Fibroblast of skin of right biceps (primary cell): ENCODE measurements at places on chromosomes 3 and 15.

- DNase-seq, result no peak
Observed at GRCh38 chr3:2967871-2968270, 142.3 kb downstream of the IL5RA start.

DNA sequence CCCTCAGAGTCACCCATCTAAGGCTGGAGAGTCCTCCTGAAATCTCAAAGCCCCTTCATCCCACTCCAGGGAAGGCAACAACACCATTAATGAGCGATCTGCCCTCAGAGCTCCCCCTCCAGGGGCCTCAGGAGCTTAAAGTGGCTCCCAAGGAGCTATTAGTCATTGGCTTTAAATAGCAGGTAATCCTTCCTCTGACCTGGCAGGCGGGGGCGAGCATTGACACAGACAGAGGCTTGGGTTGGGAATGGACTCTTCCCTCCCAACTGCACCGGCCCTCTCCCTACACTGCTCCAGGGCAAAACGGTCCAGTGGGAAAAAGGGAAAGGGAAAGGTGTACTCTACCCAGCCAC is 1.4 kb downstream of the MFGE8 start:
- DNase-seq, result peak; percentile 51

DNA sequence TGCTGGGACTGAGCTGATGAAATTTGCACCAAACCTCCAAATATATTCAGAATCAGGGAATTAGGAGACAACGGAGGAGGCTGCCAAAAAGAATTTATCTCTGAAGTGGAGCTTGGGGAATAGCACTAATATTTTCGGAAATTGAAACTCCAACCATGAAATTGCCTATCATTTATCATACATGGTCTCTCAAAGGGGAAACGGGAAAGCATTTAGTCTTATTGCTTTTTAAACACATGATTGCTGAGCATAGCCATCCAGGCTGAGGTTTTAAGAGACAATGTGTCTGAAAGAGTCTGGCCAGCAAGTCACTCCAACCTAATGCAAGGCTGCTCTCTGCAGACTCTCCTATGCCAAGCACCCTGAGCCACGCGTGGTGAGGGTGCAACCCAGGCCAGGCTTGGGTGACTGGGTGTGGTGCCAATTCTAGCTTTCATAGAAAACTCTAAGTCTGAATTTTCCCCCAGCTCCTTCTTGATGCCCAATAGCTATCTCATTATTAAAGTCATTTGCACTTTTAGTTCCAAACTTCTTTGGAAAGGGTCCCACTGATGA is 200.2 kb downstream of the RPLP1 start:
- DNase-seq, result no peak

- no peak for DNase-seq
Observed at GRCh38 chr15:71530116-71530515, 280.2 kb upstream of the NR2E3 start.

GRCh38 chr15:52050416-52050815 is 31.4 kb downstream of the MAPK6 start:
- DNase-seq, result peak; percentile 77

- DNase-seq, result peak; percentile 46
Observed at GRCh38 chr15:51313074-51313393, 25.4 kb downstream of the CYP19A1 start.

- peak; percentile 43 for DNase-seq
Observed at GRCh38 chr15:76168237-76168984, 108.6 kb downstream of the TMEM266 start.

- DNase-seq, result no peak
Observed at GRCh38 chr3:71376911-71377310, 206.6 kb downstream of the FOXP1 start.

DNA sequence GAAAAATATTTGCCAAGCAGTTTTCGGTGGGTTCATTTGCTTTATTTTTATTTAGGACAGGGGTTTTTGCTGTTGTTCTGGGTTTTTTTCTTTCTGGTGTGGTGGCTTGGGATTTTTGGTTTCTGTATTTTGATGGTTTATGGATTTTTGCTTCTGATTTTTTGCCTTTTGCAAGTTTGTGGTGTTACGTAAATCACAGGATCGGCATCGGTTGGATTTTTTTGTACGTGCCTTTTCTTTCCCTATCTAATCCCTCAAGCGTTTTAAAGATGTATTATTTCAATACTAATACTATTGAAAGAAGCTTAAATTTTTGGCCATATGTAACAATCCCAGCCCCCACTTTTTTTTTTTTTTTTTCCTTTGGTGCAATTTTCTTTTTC is 782 bp upstream of the BCL6 start:
- peak; percentile 18 for DNase-seq

- no peak for DNase-seq
Observed at GRCh38 chr3:114509756-114510155, 215.9 kb downstream of the TIGIT start.

DNA sequence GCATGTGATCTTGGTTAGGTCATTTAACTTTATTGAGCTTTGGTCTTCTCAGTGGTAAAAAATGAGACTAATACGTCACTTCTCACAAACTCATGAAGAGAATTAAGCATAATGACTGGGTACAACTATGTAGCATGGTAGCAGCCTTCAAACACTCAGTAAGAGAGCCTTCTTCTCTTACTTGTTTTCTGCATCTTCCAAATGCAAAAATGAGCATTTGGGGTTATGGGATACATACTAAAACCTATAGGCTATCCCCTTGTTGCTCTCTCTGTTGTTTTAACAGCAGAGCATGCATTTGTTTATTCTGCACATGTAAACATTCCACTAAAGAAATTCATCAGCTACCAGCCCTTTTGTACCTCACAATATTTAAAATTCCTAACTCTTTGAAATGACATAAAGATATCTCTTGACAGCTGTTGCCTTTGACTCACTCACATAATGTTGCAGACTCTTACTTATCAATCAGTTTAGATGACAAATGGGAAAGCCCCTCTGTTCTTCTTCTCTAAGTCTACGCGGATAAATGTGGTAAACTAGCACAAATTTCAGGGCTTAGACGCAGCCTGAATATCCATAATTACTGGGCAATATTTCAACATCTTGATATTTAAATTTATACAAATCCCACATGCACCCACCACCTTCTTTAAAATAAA is 327.3 kb upstream of the SATB1 start:
- DNase-seq, result no peak
